Lower leg skin (tissue), 4 donors: ENCODE measurements at places on chromosomes 4 and X. TPM values are rescaled to one million over a fixed set of nuclear protein-coding genes. Genes with fewer than 3 reads are reported as not detected.

NDNF gene
- 4.7 TPM for total RNA-seq

STOX2 gene
- 9.5 TPM for total RNA-seq

GPRASP3 gene
- total RNA-seq, result 2.6 TPM

ITGB1BP2 gene
- 0.16 TPM for total RNA-seq

MTNR1A gene
- total RNA-seq, result not detected

COL4A6 gene
- total RNA-seq, result 15.3 TPM

RTL3 gene
- total RNA-seq, result not detected

VAMP7 gene
- 26.2 TPM for total RNA-seq

ATP2B3 gene
- total RNA-seq, result 0.07 TPM

FGA gene
- total RNA-seq, result not detected

RHOXF2 gene
- not detected for total RNA-seq

GRCh38 chrX:114583646-114584374 is at the start of gene HTR2C:
Gene HTR2C (plus strand): TSS chrX:114584086. CDS start chrX:114726937, 142,851 bp downstream.
- DNase-seq, result no peak

GRCh38 chrX:107978707-107979307 is 3.4 kb downstream of the TEX13B start:
- DNase-seq, result no peak

DNA sequence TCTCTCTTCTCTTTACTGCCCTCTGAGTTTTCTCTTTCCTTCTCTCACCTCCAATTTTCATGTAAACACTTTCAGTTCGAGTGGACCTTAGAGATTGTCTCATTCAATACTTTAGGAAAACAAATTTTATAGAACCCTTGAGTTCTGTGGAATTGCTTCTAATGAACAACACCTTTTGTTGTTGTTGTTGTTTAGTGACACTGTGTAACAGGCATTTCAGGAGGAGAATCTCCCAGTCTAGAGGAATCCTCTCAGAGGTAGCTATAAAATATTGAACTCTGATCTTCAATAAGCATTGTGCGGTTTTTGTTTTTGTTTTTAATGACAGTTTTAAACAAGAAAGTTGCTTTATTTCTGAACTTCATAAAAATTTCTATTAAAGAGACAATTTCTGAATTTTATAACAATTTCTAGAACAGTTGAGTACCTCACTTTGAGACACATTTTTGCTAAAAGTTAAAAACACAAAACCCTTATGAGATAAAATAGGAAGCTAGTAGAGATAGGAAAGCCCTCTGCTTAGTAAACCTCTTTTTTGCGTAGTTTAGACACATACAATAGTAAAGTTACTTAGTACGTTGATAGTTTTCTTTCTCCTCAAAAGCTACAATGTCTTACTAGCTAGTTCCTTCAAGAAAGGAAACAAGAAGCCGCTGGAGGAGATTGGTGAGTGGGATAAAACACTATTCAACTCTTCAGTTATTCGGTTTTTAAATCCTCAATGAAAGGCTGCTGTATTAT is 38.8 kb downstream of the CLCN3 start:
- DNase-seq, result no peak

- no peak for DNase-seq
Measured at GRCh38 chr4:186294160-186294559, 28.2 kb downstream of the F11 start.

DNA sequence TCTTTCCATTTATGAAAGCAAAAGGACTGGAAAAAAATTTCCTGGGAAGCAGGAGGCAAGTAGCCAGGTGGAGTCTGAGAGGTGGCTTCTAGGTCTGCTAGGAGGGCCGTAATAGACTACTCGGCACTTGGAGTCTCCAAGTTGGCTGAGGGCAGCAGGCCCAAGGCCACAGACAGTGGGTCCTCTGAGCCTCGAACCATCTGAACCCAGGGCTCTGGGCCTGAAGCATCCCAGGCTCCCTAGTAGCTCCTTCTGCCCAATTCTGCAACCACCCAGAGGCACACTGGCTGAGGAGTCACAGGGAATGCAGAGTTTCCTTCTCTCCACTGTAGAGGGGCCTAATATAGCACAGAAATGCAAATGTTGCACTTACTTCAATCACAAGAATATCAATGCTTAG is 19.8 kb downstream of the TKTL1 start:
- DNase-seq, result no peak

- no peak for DNase-seq
Measured at GRCh38 chr4:17587094-17587822, 10.3 kb downstream of the LAP3 start.

DNA sequence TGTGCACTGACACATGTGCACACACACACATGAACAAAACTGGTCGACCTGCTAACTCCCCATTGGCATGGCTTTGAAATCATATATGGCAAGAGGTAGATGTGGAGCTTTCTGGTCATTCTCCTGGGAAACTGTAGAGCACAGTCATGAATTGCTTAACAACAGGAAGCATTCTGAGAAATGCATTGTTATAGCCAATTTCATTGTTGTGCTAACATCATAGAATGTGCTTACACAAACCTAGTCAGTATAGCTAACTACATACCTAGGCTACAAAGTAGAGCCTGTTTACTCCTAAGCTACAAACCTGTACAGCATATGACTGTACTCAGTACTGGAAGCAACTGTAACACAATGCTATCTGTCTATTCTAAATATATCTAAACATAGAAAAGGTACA is 134.2 kb upstream of the SH3RF1 start:
- DNase-seq, result no peak

DNA sequence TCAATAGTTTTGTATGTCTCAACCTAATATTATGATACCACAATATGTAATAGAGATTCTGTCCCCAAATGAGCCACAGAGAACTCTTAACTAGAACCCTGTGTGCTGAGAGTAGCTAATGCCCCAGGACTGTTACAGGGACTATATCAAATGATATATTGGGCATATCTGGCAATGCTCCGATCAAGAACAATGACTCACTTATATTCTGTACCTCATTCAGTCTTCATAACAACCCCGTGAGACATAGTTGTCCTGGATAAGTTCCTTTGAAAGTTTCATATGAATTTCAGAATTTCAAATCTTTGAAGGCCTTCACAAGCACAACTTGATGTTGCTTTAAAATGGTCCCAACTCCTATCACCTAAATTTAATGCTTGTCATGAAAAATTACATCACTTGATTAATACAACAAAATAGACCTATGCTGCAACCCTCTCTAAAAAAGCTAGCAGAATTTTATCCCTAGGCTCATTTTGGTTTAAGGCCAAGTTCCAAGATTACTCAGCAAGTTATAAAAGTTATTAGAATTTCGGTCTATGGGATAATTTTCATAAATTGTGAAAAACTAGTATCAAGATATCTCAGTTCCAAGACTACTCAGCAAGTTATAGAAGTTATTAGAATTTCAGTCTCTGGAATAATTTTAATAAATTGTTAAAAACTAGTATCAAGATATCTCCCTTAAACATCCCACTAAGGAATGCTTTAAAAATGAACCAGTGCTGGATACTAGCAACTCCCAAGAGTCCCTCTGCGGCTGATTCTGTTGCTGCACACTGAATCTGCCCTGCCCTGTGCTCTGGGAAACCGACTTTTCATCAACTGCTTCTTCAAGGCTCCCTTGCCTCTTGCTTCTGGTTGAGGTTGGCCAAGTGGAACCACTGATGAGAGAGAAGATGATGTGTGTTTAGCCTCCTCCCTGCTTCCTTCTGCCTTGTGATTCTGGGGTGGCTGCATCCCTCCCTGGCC is 6.0 kb upstream of the ANXA3 start:
- DNase-seq, result no peak

GRCh38 chr4:10643600-10644425 is 40.8 kb downstream of the CLNK start:
- DNase-seq, result no peak

DNA sequence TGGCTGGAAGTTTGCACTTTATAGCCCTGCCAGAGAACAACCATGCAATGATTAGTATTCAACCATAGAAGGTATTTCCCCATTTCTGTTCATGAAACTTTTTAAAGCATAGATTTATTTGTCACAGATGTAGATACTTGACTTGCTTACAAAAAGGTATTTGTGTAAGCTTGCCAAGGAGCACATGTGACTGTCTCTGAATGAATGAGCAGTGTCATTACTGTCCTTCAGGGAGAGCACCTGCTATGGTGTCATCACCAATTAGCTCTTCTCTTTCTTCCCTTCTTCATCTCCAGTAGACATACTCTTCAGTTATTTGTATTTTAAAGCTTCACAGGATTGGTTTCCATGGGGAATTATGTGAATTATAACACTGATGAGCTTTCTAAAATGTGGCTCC is 1064.7 kb upstream of the GRIA3 start:
- DNase-seq, result no peak

- no peak for DNase-seq
Measured at GRCh38 chr4:166481055-166481454, 608.0 kb downstream of the TLL1 start.

GRCh38 chrX:10167573-10167972 is 10.8 kb downstream of the CLCN4 start:
- DNase-seq, result no peak

DNA sequence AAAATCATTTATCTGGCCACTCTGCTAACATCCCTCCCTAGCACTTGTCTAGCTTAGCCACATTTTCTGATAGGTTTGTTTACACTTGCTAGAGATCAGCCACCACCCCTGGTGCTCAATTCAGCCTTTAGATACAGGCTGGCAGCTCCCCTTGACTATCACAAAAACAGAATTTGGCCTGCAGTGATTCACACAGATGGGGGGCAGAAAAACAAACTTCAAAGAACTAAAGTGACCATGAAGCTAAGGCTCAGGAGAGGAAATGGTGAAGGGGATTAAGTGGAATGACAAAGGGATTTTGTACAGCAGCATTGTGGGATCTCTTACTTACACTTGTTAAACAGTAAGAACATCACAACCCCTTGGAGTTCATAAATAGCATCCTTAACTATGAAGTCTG is 1718.0 kb upstream of the PCDH7 start:
- DNase-seq, result no peak

DNA sequence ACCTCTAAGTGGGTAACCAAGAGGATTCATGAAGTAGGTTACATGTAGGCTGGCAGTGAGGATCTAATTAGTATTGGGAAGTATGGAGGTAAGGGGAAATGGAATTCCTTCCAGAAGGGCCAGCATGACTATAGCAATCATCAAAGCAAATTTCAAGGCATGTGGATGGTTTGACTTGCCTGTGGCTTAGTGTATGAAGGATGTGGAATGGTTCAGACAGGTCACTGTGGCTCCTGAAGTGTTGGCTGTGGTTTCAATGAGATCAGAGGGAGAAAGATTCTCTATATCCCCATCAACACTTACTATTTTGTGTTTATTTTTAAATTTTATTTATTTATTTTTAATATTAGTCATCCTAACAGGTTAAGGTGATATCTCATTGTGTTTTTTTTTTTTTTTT is 121.6 kb upstream of the TBC1D9 start:
- no peak for DNase-seq

DNA sequence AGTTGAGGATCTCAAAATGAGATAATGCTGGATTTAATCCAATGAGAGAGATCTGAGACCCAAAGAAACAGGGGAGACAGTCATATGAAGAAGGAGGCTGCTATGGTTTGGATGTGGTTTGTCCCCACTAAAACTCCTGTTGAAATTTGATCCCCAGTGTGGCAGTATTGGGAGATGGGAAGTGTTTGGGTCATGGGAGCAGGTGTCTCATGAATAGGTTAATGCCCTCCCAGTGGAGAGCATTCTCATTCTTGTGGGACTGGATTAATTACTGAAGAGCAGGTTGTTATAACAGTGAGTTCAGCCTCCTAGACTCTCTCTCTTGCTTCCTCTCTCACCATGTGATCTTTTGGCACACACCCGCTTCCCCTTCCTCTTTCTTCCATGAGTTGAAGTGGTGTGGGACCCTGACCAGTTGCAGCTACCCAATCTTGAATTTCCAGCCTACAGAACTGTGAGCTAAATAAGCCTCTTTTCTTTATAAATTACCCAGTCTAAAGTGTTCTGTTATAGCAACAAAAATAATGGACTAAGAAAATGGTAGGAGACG is 70.3 kb downstream of the PPEF2 start:
- DNase-seq, result no peak

DNA sequence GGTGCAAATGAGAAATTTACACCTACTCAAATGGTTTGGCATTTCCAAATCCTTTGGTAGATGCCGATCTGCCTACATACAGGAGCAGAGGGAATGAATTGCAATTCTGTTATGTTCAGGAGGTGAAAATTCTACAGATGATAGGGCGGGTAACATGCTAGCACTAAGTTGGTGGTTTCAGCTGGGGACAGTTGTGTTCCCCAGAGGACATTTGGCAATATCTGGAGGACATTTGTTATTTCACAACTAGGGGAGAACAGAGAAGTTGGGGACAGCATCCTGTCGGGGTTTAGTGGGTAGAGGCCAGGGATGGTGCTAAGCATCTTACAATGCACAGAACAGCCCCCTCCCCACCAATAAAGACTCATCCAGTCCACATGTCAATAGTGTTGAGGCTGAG is 96.5 kb upstream of the PUDP start:
- no peak for DNase-seq

- no peak for DNase-seq
Measured at GRCh38 chr4:23887173-23887572, 2.7 kb downstream of the PPARGC1A start.
